ENCODE measurements at places on chromosomes 4 and X.

- DNase-seq, result no peak
Measured at GRCh38 chr4:185758807-185759206, 53.2 kb downstream of the SORBS2 start.

DNA sequence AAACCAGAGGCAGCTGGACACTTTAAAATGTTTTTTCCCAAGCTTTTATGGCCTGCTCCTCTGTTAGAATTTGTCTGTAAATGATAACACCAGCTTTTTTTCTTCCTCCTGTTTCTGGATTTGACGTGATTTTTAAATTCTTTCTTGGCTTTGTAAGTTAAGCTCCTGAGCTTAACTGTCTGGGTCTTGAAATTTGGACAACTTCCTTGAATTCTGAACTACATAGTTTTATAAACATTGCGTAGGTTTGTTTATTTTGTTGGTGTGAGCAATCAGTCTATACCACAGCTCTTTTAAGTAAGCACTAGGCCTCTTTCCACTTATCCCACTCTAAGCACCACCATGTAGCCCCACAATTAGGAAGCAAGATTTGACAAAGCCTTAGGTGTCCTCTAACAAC lies 144.4 kb upstream of the GUCY1A1 start:
- no peak for DNase-seq

GRCh38 chrX:109190542-109190941 lies 291.3 kb downstream of the GUCY2F start:
- no peak for DNase-seq

DNA sequence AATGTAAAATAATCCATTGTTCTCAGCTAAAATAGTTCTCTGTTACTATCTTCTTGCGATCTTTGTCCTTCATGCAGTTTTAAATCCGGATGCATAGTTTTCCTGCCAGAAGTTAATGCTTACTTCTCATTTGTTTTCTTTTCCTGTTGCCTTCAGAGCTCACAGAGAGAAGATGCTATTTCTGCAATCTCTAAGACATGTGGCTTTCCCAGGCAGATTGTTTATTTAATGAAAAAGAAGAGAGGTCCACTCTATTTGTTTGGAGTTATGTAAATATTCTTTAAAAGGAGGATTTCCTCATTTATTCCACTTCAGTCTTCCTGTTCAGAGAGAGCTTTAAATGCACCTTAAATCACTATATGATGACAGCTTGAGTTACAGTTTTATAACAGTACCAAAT lies 39.3 kb upstream of the HPGD start:
- DNase-seq, result no peak

DNA sequence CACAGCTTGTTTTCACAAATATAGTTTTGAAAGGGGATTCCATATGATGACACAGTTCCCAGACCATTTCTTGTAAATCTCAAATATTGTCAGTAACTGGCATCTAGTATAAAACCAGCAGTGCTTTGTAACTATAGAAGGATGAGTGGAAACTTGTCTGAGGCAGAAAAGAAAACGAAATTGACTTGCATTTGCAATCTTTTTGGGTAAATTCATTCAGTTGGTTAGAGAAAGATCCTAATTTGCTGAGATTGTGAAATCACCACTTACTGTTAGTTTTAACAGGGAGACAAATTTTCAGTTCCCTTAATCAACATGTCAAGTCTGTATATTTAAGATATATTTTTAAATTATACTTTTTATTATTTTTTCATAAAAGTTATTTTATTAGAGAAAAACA lies 71.5 kb upstream of the VEGFC start:
- no peak for DNase-seq

- no peak for DNase-seq
Measured at GRCh38 chr4:129098531-129099001, 2.6 kb downstream of the C4orf33 start.

GRCh38 chrX:98480606-98481005 lies 1596.9 kb downstream of the RPA4 start:
- no peak for DNase-seq

DNA sequence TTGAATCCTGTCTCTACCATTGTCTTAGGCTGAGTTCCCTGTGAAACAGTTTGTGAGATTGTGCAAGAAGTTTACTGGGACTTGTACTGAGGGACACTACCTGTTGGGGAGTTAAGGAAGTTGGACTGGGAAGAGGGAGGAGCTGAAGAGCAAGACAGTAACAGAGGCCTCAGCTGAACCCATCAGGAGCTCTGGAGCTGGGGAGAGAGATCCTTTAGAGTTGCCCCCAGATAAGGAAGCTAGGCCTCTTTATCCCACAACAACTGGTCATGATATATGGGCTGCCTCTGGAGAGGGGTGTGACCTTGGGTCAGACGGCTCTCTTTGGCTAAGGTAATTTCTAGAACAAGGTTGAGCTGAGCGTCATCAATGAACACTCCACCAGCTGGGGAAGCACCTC lies 137.8 kb upstream of the SLC4A4 start:
- no peak for DNase-seq

GRCh38 chrX:136961594-136962135 lies 72.1 kb downstream of the GPR101 start:
- DNase-seq, result no peak

DNA sequence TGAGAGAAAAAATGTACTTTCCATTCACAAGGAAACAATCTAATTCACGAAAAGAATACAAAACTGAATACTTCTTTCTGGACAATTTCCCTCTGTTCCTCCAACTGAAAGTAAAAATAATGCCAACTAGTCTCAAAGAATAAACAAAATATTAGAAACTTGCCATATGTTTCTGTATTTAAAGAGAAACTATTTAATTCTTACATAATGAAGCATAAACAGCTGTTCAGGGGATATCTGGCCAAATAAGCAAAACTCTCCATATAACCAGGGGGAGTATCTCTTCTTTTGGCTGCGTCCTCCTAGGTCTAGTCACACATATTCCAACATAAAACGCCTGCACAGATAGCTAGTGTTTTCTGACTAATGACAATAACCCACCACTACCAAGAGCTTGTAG lies 805 bp downstream of the GATB start:
- DNase-seq, result no peak

DNA sequence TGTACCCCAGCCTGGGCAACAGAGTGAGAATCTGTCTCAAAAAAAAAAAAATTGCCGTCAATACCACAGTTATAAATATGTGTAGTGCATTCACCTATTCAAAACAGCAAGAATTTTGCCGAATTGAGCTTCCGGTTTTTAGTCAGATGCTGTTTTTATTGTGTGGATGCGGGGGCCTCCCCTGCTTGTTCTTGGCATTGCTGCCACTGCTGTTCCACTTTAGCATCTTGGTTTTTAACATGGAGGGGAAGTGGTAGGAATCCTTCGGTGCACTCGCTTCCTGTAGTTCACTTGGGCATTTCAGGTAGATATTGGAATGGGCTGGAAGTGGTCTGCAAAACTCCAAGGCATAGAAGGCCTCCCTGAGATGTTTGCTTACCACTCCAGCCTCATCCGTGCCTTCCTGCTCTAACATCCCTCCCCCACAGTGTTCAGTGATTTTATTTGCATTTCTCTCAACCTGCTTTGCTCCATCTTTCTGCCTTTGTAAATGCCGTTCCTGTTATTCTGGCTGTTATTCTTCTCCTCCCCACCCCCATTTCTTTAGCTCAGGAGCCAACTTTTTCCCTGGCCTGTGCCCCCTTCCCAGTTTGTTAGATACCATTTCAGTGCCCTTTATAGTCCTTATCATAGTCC lies 25.5 kb downstream of the MOB1B start:
- no peak for DNase-seq

- DNase-seq, result no peak
Measured at GRCh38 chr4:42845586-42845985, 46.9 kb upstream of the GRXCR1 start.

GRCh38 chrX:68703846-68704245 lies 56.4 kb downstream of the STARD8 start:
- DNase-seq, result no peak

DNA sequence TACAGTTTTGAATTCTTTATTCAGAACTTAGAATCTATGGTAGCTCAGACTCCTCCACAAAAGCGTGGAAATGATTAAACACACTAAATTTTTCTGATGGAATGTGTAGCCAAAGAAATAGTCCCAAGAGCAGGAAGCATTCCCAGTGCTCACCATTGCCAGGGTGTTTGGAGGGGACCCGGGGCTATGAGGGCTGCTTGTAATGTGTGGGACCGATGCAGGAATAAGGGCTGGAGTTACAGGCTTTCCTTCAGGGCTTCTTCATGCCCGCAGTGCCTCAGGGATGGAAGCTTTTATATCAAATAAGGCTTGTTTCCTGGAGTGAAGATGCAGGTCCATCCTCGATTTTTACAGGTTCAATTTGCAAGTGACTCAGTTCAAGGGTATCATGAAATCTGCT lies 25.8 kb downstream of the WWC2 start:
- DNase-seq, result no peak

DNA sequence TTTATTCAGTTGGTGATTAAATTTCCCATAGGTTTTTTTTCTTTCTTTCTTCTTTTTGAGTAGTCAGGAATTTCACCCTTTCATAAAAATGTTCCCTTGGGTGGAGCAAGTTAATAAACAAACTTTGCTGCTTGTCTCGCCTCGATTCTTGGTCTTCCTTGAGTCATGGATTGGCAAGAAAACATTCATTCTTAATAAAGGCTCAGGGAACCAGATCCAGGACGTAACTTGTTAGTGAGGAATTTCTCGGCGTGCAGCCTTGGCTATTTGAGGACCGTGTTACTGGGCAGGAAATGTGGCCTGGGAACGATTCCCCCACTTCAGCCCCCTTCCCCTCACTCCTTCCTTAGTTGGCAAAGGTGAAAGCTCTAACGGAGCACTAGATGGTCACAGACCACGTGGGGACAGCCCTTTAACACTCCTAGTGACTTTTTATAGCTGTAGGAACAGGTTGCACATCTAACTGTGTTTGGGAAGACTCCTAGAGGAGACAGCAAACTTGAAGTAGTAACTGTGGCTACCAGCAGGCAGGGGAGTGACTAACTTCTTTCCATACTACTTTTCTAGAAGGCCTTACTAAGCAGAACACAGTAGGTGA lies 106.8 kb downstream of the UCHL1 start:
- no peak for DNase-seq

- no peak for DNase-seq
Measured at GRCh38 chrX:104130808-104131207, 18.5 kb downstream of the ZCCHC18 start.

GRCh38 chr4:47010347-47010911 lies 17.0 kb upstream of the GABRA4 start:
- no peak for DNase-seq

GRCh38 chr4:156710365-156711192 lies 261.0 kb downstream of the PDGFC start:
- DNase-seq, result no peak

GRCh38 chr4:9920029-9920428 lies 101.3 kb downstream of the SLC2A9 start:
- no peak for DNase-seq

- DNase-seq, result peak; percentile 92
Measured at GRCh38 chr4:3074078-3074845, at the start of the genes HTT and HTT-AS. Gene HTT (plus strand): TSS chr4:3074681. CDS start chr4:3074826, 145 bp downstream. Gene HTT-AS (minus strand): TSS chr4:3074538.

GRCh38 chrX:106436691-106437090 lies 175.1 kb upstream of the RADX start:
- DNase-seq, result no peak

DNA sequence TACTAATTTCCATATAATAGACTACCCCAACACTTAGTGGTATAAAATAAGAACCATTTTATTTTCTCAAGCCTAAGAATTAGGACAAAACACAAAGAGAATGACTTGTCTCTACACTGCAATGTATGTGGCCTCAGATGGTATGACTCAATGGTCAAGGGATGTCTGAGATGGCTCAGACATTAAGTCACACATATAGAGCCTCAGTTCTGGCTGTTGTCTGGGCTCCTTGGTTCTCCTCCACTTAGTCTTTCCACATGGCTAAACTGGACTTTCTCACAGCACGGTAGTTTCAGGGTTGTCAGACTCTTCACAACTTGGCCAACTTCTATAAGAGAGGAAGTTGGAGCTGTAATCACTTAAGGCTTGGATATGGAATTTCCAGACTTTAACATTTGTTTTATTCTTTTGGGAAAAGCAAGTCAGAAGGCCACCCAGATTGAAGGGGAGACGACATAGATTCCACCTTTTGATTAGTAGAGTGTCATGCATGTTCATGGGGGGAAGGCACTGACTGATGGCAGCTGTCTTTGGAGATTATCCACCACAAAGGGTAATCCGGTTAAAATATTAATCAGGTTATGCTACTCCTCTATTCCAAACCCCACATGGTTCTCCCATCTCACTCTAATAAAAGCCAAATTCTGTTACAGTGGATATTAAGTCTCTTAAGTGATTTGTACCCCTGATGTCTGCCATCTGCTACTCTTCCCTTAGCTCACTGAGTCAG lies 9.4 kb downstream of the IL15 start:
- no peak for DNase-seq

- DNase-seq, result no peak
Measured at GRCh38 chr4:147311956-147312355, 168.9 kb upstream of the EDNRA start.

GRCh38 chr4:33882246-33882990 lies 2361.9 kb downstream of the ARAP2 start:
- DNase-seq, result no peak

GRCh38 chr4:94211861-94212260 lies 4.2 kb downstream of the SMARCAD1 start:
- DNase-seq, result no peak

DNA sequence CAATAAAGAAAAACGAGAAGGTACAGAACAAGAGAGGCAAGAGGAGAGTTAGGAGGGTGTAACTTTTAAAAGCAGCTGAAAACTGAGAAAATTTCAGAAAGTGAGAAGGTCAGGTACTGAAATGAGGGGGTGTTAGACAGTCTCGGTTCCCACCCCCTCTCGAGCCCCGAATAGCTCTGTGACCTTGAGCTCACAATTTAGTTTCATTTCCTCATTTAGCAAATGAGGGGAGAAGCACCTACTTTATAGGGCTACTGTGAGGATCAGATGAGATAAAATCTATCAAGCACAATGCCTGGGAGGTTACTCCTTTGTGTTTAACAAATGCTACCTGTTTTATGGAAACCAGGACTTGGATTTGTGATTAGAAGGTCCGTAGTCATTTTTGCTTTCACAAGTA lies 4.9 kb downstream of the UGT8 start:
- DNase-seq, result no peak

- DNase-seq, result no peak
Measured at GRCh38 chr4:63708661-63709060, 700.6 kb downstream of the TECRL start.

DNA sequence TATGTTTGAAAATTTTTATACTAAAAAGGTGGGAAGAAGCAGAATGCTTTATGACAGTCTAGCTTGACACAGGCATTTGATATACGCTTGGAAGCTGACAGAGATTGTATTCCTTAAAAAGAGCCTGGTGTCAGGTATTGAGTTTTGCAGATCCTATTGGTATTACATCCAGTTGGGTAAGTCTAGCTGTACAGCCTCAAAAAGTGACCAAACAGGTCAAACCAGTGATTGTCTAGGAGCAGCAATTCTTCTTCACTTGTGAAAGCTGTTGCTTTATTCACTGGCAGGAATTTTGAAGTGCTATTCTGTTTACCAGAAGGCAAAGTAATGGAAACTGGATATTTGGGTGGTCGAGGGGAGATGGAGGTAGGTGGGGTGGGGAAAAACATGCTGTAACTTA lies 77.5 kb downstream of the UCHL1 start:
- no peak for DNase-seq

Measured in activated CD8-positive, alpha-beta memory T cell treated with anti-CD3 and anti-CD28 coated beads for 4 hours (primary cell).